ENCODE measurements at places on chromosomes 13 and 19. TPM values are rescaled to one million over a fixed set of nuclear protein-coding genes. Genes with fewer than 3 reads are reported as not detected.

DNA sequence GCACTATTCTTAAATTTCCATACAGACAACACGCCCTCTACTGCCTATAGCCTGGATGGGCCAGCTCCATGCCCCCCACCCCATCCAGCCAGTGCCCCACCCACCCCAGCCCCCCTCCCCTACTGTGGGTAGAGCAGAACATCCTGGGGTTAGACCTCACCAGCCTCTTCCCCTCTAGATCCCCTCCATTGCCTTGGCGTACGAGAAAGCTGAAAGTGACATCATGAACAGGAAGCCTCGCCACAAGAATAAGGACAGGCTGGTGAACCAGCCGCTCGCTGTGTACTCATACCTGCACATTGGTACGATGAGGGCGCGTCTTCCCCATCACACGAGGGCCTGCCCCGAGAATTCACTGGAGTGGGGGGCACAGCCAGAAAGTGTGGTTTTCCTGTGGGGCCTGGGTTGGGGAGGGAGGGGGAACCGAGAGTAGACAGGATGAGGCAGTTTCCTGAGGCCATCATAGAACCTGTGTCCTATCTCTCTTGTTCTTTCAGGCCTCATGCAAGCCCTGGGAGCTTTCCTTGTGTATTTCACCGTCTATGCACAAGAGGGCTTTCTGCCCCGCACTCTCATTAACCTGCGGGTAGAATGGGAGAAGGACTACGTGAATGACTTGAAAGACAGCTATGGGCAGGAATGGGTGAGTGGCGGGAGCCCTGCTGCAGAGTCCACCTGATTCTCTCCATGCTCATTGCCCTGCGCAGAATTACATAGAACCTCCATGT, 29.1 kb downstream of the ATP12A start:
- H3K27me3 ChIP-seq: no peaks in the 10 kb centered on the region
- no peak for DNase-seq
- H3K36me3 ChIP-seq: no peaks in the 10 kb centered on the region
- H3K4me1 ChIP-seq: peaks cover 6% of the 10 kb centered on the region
- no peak overlapping the region for H3K4me3 ChIP-seq

- no peaks in the 10 kb centered on the region for H3K4me1 ChIP-seq
- H3K27me3 ChIP-seq: no peaks in the 10 kb centered on the region
- no peaks in the 10 kb centered on the region for H3K36me3 ChIP-seq
- no peak for DNase-seq
Measured at GRCh38 chr13:51697855-51698254, 106.1 kb downstream of the DHRS12 start.

DNA sequence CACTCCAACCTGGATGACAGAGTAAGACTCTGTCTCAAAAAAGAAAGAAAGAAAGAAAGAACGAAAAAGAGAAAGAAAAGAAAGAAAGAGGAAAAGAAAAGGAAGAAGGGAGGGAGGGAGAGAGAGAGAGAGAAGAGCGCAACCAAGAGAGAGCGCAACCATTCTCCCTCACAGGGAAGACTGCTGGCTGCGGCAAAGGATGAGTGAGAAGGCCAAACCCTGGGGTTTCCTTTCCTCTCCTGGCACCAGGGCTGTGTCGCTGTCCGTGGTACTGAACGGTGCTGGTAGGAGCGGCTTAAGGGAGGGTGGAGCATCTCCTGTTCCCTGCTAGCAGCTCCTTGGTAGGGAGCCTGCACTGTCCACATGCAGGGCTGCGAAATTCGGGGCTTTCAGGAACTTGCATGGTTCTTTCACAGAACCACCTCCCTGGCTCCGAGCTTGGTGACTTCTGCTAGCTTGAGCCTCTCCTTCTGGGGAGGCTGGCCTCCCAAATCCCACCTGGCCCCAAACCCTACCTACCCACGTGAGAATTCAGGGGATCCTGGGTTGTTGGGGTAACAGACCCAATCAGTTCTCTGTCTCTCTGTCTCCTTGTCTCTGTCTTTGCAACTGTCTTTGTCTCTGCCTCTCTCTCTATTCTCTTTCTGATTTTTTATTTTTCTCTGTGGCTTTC, 51.1 kb upstream of the ZNRF4 start:
- H3K4me1 ChIP-seq: no peaks in the 10 kb centered on the region
- peak; percentile 88 for DNase-seq
- no peak overlapping the region for H3K27ac ChIP-seq

GRCh38 chr13:19239114-19239860, 57.7 kb upstream of the TUBA3C start:
- no peak overlapping the region for H3K27ac ChIP-seq
- no peaks in the 10 kb centered on the region for H3K36me3 ChIP-seq
- no peak for DNase-seq
- no peak overlapping the region for H3K4me3 ChIP-seq
- H3K4me1 ChIP-seq: no peaks in the 10 kb centered on the region
- H3K27me3 ChIP-seq: no peaks in the 10 kb centered on the region

DNA sequence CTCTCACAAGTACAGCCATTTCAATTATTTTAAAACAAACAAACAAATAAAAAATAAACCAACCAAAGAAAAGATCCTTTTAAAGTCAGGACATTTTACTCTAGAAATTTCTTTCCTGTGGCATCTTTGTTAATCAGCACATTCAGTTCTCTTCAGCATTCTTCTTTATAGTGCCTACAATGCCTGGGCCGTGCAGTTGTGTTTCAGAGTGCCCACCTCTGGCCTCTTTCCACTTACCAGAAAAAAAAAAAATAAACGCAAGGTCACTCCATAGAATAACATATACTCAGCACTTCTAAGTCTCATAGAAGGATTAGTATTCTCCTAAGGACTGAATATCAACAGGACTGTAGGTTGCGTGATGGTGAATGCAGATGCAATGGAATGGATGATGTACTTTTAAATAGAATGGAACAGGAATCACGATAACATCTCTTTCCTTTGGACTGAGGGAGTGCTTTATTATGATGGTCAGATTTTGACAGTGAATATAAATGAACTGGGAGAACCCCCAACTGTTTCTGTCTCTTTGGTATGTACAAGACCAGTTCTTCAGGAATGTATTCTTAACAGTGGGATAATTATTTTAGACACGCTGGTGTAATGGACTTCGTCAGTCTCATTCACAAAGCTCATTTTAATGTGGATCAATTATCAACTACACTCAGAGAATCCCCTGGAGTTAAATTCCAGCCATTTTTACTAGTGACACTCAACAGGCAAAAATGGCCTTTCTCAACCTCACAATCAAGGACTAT, 125.0 kb upstream of the NBEA start:
- no peaks in the 10 kb centered on the region for H3K27me3 ChIP-seq
- no peak for DNase-seq
- H3K36me3 ChIP-seq: no peaks in the 10 kb centered on the region
- H3K4me1 ChIP-seq: peaks cover 12% of the 10 kb centered on the region
- no peak overlapping the region for H3K4me3 ChIP-seq

DNA sequence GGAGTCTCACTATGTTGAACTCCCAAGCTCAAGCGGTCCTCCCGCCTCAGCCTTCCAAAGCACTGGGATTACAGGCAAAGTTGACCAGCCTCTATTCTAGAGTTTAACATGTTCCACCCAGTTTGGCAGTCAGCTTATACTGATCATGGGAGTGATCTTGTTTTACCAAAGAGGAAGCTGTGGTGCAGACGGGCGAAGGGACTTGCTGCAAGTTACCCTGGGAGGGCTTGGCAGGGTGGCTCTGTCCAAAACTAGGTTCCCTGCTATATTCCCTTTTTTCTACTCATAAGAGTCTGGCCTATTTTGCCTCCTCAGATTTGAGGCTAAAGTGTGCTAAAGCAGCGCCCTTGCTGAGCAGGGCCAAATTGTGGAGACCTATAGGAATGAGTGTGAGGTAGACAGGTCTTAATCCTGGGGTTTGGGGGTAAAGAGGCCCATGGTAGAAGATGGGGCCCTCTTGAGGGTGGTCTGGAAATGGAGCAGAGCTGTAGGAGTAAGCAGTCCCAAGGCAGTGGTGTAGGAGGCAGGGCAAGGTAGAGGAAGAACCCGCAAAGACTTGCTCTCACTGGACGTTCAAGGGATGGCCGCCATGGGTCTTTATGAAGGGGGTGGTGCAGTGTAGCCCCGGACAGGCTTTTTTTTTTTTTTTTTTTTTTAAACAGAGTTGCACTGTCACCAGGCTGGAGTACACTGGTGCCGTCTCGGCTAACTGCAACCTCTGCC, 3.3 kb downstream of the RPS19 start:
- no peak overlapping the region for H3K4me3 ChIP-seq
- peaks cover 26% of the 10 kb centered on the region for H3K36me3 ChIP-seq
- H3K27ac ChIP-seq: no peak overlapping the region
- H3K4me1 ChIP-seq: peaks cover 23% of the 10 kb centered on the region

- no peaks in the 10 kb centered on the region for H3K4me1 ChIP-seq
- H3K4me3 ChIP-seq: no peak overlapping the region
- H3K27me3 ChIP-seq: no peaks in the 10 kb centered on the region
Measured at GRCh38 chr19:35365303-35365702, 5.6 kb upstream of the GPR42 start.

- H3K27me3 ChIP-seq: no peaks in the 10 kb centered on the region
- H3K4me1 ChIP-seq: no peaks in the 10 kb centered on the region
- H3K27ac ChIP-seq: no peak overlapping the region
- no peak for DNase-seq
- no peak overlapping the region for H3K4me3 ChIP-seq
- H3K36me3 ChIP-seq: no peaks in the 10 kb centered on the region
Measured at GRCh38 chr13:101880581-101880980, 428.1 kb downstream of the ITGBL1 start.

DNA sequence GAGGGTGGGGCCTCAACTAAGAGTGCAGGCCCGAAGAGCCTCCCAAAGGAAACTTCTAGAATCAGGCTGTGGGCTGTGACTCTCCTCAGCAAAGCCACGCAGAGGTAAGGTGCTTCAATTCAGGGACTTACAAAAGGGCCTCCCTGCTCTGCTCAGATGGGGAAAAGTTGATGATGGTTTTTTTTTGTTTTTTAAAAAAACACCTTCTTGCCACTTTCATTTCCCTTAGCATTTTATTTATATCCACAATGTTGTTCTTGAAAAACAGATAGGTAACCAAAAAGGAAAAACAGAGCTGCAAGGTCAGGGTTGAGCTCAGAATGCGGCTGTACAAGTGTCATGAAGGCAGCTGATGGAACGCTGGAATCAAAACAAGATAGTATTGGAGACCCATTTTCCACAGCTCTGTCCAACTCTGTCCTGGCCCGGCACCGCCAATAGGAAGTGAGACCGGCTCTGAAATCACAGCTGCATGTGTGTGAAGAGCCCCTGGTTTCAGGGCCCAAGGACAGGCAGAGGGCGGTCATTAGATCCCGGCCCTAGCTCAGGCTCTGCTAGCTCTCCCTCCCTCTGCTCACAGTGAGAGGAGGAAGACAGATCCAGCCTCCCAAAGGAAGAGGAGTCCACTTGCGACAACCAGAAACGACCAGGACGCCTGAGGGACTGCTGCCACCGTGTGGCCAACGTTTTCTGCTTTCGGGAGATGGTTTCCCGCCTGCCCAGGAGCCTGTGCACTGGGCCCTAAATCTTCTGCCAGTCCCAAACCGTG, 58.3 kb downstream of the KLF2 start:
- no peaks in the 10 kb centered on the region for H3K4me1 ChIP-seq
- H3K27ac ChIP-seq: no peak overlapping the region
- H3K36me3 ChIP-seq: 0 out of 2 replicates have a peak, but pooled peaks cover 1% of the 10 kb centered on the region
- DNase-seq: peak; percentile 74
- no peaks in the 10 kb centered on the region for H3K27me3 ChIP-seq
- no peak overlapping the region for H3K4me3 ChIP-seq

DNA sequence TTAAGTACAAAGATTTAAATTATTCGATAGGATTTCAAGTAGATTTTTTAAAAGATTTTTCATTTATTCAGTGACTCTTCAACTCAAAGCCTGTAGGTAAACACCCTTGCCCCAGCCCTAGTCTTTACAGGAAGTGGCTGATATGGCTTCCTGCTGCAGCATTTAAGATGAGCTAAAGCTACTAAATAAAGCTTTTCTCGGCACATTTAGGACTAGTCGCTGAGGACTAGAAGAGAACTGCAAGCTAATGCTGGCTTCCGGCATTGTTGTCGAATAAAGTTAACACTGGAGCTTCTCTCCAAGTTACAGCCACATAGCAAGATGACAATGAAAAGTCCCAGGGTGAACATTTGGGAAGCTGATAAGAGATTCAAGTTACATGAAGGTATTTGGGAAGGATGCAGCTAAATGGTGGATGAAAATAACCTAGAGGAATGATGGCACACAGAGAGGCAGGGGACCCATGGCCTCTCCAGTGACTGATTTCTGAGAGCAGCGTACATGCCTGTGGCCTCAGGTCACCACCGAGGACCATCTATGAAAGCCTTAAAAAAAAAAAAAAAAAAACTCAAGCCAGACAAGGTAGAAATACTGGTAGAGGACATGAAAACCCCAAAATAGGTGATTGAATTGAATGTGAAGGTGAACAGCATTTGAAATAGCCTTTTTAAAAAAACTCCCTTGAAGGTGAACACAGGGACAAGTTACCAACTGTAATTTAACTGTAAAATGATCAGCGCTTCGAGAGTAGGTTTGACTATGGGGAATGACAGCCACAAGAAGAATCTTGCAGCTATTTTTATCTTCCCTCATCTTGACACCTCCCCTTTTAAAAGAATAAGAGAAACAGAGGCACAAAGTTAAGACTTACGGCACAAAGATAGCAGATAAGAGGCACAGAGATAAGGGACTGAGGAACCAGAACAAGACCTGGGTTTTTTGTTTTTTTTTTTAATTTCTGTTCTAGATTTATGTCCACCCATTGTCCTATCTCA, 155.4 kb downstream of the DCT start:
- no peaks in the 10 kb centered on the region for H3K36me3 ChIP-seq
- H3K4me1 ChIP-seq: no peaks in the 10 kb centered on the region
- H3K27me3 ChIP-seq: no peaks in the 10 kb centered on the region
- H3K4me3 ChIP-seq: no peak overlapping the region

GRCh38 chr19:10316229-10317044, 622 bp upstream of the FDX2 start:
- H3K4me3 ChIP-seq: no peak overlapping the region
- H3K27ac ChIP-seq: peak overlapping the region; percentile 91
- peaks cover 12% of the 10 kb centered on the region for H3K4me1 ChIP-seq
- no peaks in the 10 kb centered on the region for H3K36me3 ChIP-seq

DNA sequence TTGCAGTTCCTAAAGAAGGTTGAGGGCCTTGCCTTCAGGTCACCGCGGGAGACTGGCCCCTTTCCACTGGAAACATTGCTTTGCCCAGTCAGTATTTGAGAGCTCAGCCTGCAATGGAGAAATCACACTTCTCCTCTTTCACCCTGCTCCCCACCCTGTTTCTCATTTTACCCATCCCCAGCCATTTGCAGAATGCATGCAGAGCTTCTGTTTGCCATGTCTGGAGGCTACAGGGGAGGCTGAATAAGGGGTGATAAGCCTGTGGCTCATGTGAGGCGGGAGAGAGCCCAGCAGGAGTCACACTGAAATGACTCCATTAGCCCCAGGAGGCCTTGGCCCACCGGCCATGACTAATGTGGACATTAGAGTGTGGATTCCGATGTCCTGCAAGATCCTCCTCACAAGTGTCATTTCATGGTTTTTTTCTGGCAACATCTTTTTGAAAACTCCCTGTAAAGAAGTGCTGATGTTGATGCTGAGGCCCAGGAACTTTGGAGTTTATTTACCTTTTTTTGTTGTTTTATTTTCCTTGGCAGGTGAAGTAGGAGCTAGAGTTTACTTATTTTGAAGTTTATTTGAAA, 6.3 kb downstream of the SPINT2 start:
- H3K36me3 ChIP-seq: no peaks in the 10 kb centered on the region
- DNase-seq: no peak
- H3K27me3 ChIP-seq: no peaks in the 10 kb centered on the region
- H3K4me1 ChIP-seq: peaks cover 80% of the 10 kb centered on the region

IFNL1 gene
- not detected for total RNA-seq

KLK3 gene
- total RNA-seq: not detected

GJB2 gene
- 0.75 TPM for total RNA-seq

CYP2A7 gene
- total RNA-seq: not detected

SLC5A5 gene
- total RNA-seq: not detected

VSTM1 gene
- total RNA-seq: not detected

Data from Caco-2 (cell line).